ENCODE measurements at places on chromosomes 2 and 18. TPM values are rescaled to one million over a fixed set of nuclear protein-coding genes. Genes with fewer than 3 reads are reported as not detected.

DDX1 gene
- polyA plus RNA-seq = 50.5 TPM

FBLN7 gene
- 32.4 TPM for polyA plus RNA-seq

DHRS9 gene
- polyA plus RNA-seq = 0.44 TPM

ERBB4 gene
- 0.81 TPM for polyA plus RNA-seq

YPEL5 gene
- 36.9 TPM for polyA plus RNA-seq

SLC4A5 gene
- 0.37 TPM for polyA plus RNA-seq

TET3 gene
- polyA plus RNA-seq = 9.4 TPM

CCDC141 gene
- polyA plus RNA-seq = not detected

BUB1 gene
- polyA plus RNA-seq = 22.4 TPM

RGPD3 gene
- polyA plus RNA-seq = not detected

CTAGE1 gene
- not detected for polyA plus RNA-seq

ALPI gene
- not detected for polyA plus RNA-seq

KYNU gene
- 0.15 TPM for polyA plus RNA-seq

FRZB gene
- 8.5 TPM for polyA plus RNA-seq

UPP2 gene
- 0.24 TPM for polyA plus RNA-seq

AQP12A gene
- not detected for polyA plus RNA-seq

CHST9 gene
- 0.20 TPM for polyA plus RNA-seq

SULT1C2 gene
- not detected for polyA plus RNA-seq

PIAS2 gene
- polyA plus RNA-seq = 13.3 TPM

LYG1 gene
- polyA plus RNA-seq = 0.36 TPM

RNF125 gene
- 1.2 TPM for polyA plus RNA-seq

RAPH1 gene
- polyA plus RNA-seq = 7.3 TPM

FBXO36 gene
- 2.5 TPM for polyA plus RNA-seq

ONECUT2 gene
- 2.1 TPM for polyA plus RNA-seq

DBI gene
- polyA plus RNA-seq = 253 TPM

SLC38A11 gene
- polyA plus RNA-seq = 1.7 TPM

FOXD4L1 gene
- not detected for polyA plus RNA-seq

FSHR gene
- polyA plus RNA-seq = not detected

TXNDC2 gene
- 0.17 TPM for polyA plus RNA-seq

VWA3B gene
- polyA plus RNA-seq = 1.1 TPM

VSNL1 gene
- 124 TPM for polyA plus RNA-seq

NOSTRIN gene
- polyA plus RNA-seq = 1.2 TPM

C2orf74 gene
- polyA plus RNA-seq = 19.2 TPM

CNTNAP5 gene
- polyA plus RNA-seq = 0.90 TPM

LIMS3 gene
- polyA plus RNA-seq = not detected

GPC1 gene
- 52.7 TPM for polyA plus RNA-seq

GALNT14 gene
- 2.5 TPM for polyA plus RNA-seq

SLC5A7 gene
- polyA plus RNA-seq = not detected

Data from brain (organoid and tissue), 16 donors.